ENCODE measurements at places on chromosomes 12 and 14. TPM values are rescaled to one million over a fixed set of nuclear protein-coding genes. Genes with fewer than 3 reads are reported as not detected.

GPR84 gene
- not detected for total RNA-seq

- DNase-seq, result no peak
Measured at GRCh38 chr12:115012861-115013235, 328.9 kb upstream of the TBX3 start.

GPR162 gene
- total RNA-seq, result 2.1 TPM

GRCh38 chr14:102764220-102764671, 13.0 kb upstream of the TRAF3 start:
- no peak for DNase-seq

CMKLR1 gene
- not detected for total RNA-seq

GRCh38 chr12:13471471-13471870, 274.9 kb downstream of the EMP1 start:
- no peak for DNase-seq

DNA sequence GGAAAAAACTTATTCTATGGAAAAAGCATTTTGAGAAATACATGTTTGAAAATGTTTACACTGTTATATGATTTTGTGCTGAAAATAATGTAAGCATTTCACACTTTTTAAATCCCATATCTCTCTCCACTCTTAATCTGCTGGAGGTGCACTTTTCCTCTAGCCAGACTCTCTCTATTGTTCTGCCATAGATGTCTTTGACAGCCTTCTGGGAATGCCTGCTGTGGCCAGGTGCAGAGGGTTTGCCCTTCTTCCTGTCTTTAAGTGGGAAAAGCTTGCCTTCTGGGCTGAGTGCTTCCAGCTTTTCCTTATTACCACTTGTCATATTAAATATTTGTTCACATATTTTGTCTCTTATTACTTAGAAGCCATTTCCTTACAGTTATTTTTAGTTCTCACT, 60.1 kb upstream of the PPM1H start:
- no peak for DNase-seq

RNASE13 gene
- total RNA-seq, result not detected

ART4 gene
- not detected for total RNA-seq

GRCh38 chr14:56422703-56423213, 156.8 kb upstream of the TMEM260 start:
- DNase-seq, result peak; percentile 59

DNA sequence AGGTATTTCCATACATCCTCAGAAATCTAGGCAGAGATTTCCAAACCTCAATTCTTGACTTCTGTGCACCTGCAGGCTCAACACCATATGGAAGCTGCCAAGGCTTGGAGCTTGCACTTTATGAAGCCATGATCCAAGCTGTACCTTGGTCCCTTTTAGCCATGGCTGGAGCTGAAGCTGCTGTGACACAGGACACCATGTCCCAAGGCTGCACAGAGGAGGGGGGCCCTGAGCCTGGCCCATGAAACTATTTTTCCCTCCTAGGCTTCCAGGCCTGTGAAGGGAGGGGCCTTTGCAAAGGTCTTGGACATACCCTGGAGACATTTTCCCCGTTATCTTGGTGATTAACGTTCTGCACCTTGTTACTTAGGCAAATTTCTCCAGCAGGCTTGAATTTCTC, 110.5 kb downstream of the IGF1 start:
- no peak for DNase-seq

GRCh38 chr14:104883681-104884361, 18.8 kb downstream of the CEP170B start:
- DNase-seq, result no peak

DNA sequence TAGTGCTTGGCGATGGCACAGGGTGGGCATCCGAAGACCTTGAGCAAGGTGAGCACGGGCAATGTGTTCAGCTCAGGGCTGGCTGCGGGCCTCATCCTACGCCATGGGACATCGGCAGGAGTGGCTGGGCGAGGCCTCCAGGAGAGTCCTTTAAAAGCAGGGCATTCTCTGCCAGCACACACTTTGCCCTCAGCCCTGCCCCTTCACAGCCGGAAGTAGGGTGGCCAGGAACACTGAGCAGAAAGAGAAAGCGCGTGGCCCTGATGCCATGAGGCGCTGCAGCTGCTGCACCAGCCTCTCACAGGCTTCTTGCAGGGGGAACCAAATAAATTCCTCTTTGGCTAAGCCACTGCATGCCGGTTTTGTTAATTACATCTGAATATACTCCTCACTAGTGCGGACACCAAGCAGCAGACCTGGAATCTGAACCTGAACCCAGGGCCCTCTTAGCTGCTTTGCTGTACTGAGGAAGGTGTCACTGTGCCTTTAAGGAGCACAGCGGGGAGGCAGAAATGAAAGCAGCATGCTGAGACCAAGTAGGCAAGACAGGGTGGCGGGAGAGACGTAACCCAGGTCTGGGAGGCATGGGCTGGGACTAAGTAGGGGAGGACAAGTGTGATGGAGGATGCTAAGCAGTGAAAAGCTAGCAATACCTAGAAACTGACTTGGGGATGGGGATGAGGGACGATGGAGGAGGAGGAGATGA, 155.2 kb downstream of the TTC7B start:
- DNase-seq, result no peak

- peak; percentile 40 for DNase-seq
Measured at GRCh38 chr14:89190765-89191513, 226.1 kb downstream of the FOXN3 start.

DNA sequence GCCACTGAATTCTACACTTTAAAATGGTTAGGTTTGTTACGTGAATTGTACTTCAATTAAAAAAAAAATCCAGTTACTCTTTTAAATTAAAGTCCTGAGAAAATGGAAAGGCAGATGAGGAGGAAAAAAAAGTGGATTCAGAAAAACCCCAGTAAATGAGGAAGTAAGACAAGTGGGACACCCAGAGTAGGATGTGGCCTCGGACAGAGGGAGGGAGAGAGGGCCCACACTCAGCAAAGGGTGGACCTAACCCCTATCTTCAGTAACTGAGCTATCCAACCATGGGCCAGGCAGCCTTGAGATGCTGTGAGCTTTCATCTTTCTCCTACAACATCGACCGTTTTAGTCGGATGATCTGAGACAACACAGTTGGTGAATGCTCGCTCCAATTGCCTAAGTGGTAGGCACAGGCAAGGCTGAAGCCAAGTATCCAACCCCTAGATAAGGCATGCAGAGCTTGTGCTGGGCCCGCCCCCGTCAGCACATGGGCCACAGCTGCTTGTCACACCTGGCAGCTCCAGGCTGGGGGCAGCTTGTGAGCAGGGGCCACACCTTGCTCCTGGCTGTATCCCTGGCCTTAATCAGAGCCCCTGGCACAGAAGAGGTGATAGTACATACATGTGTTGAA, 142.1 kb downstream of the TTC7B start:
- no peak for DNase-seq

GRCh38 chr14:90578283-90578985, 181.6 kb downstream of the CALM1 start:
- DNase-seq, result no peak

PAPLN gene
- 0.44 TPM for total RNA-seq
